ENCODE measurements at places on chromosomes 11 and 22. TPM values are rescaled to one million over a fixed set of nuclear protein-coding genes. Genes with fewer than 3 reads are reported as not detected.

DNA sequence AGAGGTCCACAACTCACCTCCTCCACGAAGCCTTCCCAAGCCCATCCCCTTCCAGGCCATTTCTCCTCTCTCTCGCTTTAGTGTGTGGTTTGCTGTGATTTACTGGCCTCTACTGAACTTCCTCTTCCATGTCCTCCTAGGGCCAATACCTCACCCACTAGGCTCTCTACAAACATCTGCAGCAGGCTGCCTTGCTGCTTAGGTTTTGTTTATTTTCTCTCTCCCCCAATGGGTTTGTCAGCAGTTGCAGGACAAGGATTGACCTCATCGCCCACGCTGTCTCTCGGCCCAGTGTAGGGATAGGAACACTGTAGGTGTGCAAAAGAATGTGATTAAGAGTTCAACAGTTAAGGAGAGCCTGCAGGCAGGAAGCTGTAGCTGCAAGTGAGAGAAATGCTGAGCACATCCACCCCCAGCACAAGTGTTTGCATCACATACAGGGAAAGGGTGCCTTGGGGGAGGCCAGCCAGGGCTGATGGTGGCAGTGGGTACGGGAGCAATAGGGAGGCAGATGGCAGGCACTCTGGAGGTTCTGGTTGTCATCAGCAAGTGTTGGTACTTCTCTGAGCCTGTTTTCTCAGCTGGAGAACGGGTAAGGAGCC, 1.4 kb downstream of the PC start:
- DNase-seq, result no peak

KRTAP5-2 gene
- not detected for total RNA-seq

- DNase-seq, result no peak
Observed at GRCh38 chr11:86081455-86081854, 12.6 kb upstream of the PICALM start.

DNA sequence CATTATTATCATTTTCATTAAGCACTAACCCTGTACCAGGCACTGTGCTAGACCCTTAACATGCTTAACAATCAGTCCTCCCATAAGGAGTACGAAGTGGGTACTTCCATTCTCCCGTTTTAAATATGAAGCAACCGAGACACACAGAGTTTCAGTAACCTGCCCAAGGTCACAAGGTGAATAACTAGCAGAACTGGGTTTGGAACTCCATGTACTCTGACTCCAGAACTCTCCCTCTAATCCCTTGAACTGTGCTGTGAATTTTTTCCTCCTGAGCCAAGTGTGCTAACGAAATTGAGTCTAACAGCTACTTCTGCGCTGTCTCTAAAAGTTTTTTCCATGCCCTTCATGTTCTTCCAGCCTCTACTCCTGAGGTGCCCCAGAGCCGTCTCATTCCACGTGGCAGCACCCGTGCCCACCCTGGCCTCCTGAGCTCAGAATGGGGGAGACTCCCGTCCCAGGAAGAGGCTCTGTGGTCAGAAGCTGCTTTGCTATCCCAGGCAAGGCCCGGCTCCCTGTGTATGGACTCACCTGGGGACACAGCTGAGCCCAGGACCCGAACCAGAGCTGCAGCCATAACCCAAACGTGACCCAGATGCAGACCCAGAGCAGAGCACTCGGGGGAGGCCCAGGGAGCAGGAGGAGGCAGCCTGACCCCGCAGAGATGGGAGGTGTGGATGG, 8.6 kb upstream of the TRIM29 start:
- DNase-seq, result no peak

All from sciatic nerve (tissue), 2 donors.